G401 (cell line): ENCODE measurements at places on chromosomes 2 and 18. TPM values are rescaled to one million over a fixed set of nuclear protein-coding genes. Genes with fewer than 3 reads are reported as not detected.

DNA sequence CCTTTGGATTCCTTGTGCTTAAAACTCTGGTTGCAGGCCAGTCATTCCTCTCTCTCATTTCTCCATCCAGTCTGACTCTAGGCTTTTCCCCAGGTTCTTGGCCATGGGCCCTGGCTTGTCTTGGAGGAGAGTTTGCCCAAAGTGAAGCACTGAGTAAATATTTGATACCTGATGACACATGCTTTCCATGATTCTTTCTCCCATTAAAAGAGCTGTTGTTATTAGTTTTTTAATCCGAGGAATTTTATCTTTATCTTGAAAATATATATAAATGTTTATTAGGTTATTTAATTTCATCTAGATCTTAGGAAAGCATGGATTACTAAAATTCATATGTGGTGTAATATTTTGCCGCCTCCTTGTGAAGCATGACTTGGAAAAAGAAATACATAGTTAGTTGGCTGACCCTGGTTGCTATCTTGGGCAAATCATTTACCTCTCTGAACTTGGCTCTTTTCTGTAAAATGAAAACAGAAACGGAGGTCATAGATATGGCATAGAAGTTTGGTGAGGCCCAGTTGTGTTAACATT lies 650.1 kb downstream of the SLC4A3 start:
- no peak for DNase-seq

The CYP27A1 gene
- total RNA-seq = not detected in 2 replicates

The ACP1 gene
- total RNA-seq = 170 and 198 TPM in 2 replicates

The VWC2L gene
- total RNA-seq = not detected in 2 replicates

DNA sequence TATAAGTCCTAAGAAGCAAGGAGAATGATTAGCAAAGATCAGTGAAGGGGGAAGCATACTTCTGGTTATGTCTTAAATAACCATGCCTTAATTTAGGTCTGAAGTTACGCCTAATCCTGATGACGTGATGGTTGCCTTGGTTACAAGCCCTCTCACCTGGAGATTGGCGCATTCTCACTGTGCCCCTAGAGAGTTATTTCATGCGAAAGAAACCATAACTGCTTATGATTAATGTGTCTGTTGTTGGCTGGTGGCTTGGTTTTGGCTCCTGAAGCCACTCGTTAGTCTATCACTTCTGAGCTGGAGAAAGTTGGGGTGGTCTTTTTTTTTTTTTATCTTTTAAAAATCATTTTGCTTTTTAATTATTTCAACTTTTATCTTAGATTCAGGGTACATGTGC lies 47.0 kb downstream of the TNFRSF11A start:
- DNase-seq = no peak

DNA sequence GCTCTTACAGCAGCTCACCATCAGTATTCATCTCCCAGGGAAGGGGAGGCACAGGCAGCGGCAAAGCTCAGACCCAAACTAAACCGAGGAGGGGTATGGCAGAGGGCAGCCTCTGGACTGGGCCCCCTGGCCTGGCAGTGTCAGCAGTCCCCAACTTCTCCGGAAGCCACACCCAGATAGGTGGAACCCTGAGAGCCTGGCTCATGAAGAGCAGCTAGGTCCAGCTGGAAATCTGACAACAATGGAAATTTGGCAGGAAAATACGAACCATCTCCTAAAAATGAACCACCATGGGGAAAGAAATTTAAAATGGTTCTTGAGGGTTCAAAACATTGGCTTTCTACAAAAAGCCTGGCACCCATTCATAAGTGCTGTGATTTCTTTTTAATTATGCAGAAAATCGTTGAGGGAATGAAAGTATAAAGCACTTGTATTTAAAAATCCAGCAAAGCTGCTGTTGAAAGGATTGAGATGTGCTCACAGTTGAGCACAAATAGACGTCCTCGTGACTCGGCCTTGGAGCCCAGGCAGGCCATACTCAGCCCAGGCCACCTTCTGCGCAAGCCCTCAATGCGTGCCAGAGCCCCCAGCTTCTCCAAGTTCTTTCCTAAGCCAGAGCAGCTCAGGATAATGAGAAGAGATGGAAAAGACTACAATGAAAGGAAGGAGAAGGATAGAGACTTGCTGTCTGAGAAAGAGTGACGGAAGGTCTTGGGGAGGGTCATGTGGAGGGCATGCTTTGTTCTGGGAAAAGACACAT lies 93.0 kb downstream of the COL6A3 start:
- peak; percentile 15 for DNase-seq

DNA sequence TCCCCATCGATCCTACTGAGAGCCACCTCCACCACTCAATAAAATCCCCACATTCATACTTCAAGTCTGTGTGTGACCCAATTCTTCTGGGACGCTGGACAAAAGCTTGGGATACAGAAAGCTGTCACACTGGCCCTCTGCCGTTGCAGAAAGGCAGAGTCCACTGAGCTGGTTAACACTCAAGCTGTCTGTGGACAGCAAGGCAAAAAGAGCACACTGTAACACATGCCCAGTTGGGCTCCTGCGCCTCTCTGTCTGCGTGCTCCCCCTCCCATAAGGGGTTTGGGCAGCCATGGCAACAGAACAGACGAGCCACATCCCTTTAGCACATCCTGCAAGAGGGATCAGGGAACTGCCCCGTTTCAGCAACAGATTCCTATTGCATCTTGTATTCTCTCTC lies 106.9 kb upstream of the RGPD4 start:
- peak; percentile 8 for DNase-seq

DNA sequence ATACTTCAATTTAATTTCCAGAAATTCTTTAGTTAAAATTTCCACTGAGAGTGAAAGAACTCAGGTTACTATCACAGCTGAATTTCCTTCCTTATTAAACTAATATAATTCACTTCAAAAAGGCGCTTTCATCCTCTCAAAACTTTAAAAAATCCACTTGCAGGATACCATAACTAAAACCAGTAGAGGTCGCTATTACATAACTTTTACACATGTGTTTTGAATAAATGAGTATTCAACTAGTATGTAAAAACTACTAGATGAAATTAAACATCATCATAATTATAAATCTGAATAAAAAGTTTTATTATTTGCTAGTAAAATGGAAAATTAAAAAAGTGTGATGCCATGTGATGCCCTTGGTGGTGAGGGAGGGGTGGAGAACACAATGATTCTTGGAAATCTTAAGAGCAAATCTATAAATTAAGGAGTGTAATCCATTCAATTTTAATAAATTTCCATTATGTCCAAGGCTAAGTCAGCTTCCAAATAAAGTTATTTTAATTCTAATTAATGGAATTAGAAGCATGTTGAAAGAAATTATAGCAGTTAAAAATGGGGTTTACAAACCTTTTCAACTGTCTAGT lies 61.4 kb downstream of the SOS1 start:
- DNase-seq = peak; percentile 66

The HOXD9 gene
- 6.6 and 10.6 TPM in 2 replicates for total RNA-seq

DNA sequence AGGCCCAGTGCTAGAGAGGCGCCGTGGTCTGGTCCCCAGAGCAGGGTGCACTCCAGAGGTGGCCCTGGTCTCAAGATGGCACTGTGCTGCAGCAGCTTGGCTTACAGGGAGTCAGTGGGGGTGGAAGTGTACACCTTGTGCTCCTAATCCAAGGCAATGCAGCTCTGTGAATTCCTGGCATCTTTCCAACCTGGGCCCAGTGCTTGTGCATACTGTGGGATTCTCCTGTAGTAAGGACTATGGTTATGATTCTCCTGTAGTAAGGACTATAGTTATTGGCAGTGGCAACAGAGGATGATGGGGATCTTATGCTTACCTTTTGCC lies 616.7 kb upstream of the REG3G start:
- peak; percentile 3 for DNase-seq

DNA sequence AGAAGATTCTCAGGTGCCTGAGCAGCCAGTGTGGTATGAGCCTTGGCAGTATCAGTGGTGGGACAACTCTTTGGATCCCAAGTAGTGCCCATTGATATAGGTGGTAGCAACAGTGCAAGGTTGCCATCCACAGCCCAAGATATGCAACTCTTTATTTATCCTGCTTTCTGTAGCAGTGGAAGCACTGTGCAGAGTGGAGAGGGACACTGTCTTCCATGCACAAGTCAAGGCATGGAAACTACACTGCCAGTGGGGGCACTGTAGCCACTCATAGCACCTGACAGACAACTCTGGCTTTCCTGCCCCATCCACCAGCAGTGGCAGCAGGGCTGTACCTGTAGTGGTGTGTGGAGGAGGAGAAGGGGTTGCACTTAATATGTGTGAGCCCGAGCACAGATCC lies 409.6 kb upstream of the TMEFF2 start:
- DNase-seq = no peak

GRCh38 chr18:6954501-6954900 lies 163.1 kb downstream of the LAMA1 start:
- DNase-seq = no peak

The ALKAL2 gene
- not detected in 2 replicates for total RNA-seq

DNA sequence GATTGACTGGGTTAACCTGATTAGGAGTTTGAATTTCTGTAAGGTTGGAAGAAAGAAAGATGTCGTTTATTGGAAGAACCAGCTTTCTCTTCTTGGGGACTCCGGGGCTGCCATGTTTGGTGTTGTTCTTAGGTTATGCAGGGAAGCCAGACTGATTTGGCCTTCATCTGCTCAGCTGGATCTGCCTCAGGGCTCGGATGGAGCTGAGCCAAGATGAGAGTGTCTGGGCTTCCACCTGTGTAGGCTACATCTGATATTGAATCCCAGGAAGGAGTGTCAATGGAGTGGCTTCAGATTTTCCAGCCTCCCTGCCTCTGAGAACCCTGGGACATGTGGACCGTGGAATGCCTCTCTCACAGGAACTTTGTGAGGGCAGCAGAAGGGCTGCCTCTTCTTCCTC lies 126.1 kb downstream of the WDSUB1 start:
- DNase-seq = peak; percentile 28

The PSMA8 gene
- not detected in 2 replicates for total RNA-seq

- no peak for DNase-seq
These were observed 1.5 kb upstream of the SULT1C2 start for GRCh38 chr2:108287169-108287568.

DNA sequence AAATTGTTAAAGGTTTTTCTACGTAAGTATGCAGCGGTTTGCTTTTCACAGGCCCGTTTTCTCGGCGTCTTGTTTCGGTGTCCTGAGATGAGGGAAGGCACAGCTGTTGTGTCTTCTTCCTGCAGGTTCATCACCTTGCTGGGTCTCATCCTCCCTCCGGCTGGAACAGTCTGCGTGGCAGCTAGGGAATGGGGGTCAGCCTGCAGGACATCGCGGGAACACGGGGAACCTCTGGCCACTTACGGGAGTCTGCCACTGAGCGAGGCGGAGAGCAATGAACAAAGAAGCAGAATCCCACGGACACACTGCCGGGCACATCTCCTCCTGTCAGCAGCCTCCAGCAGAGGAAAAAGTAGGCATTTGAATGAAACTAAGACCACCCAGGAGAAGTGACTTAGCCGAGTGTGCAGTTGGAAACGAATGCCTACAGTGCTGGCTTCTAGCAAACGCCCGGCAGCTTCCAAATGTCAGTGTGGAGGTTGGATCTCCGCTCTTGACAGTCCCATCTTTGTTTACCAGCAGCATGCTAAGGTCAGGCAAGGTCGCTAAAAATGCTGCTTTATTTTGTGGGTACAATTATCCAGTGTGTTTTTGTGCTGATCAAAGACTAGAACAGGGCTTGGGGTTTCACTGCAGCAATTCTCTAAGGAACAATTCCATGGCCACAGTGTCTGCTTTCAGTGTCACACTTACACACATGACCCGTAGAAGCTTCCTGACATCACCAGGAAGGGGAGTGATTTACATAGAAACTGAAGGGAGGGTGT lies 109.8 kb upstream of the SEC11C start:
- peak; percentile 71 for DNase-seq

The NAT8 gene
- not detected in 2 replicates for total RNA-seq

DNA sequence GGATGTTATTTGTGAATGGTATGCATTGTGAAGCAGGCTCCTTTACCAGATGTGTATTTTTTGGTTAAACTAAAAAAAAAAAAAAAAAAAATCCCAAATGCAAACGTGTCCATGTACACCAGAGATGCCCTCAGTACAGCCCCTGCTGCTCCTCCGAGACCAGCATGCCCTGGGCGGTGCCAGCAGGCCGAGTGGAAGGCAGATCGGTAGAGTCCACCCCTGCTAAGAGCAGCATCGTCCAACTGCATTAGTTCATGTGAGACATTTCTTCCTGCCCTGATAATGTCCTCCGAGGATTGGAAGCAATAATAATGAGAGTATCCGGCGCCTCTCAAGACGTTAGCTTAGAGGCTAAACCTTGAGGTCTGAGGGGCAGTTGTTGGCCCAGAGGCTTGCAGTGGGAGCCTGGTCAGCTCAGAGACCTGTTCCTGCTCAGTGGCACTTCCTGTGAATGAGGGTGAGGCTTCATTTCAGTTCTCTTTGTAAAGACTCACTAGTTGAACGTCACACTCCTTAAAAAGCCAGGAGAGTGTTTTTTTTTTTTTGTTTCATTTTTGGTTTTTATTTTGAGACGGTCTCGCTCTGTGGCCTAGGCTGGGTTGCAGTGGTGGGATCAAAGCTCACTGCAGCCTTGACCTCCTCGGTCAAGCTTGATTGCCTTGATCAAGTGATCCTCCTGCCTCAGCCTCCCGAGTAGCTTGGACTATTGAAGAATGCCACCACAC lies 5.6 kb downstream of the SLC66A3 start:
- DNase-seq = no peak

DNA sequence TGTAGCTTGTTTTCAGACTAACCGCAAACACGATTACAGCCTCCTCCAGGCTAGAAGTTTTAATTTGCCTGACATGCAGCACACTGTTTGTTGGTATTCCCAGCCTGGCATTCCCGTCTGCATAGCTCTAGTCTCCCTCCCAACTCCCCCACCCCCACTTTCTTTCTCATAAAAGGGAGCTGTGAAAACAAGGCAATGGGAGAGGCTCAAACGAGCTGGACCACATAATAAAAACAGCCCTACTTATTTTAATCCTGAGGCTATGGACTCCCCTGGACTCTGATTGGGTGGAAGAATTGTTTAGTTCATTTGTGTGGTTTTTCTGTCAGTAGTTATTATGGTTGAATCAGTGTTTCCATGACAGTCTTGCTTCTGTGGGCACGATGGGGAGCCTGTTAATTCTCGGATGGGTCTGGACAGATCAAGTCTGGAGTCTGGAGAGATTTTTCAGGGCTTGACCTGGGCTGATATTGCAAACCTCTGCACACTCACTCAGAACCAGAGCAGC lies 1.2 kb downstream of the STON1 start:
- peak; percentile 49 for DNase-seq

DNA sequence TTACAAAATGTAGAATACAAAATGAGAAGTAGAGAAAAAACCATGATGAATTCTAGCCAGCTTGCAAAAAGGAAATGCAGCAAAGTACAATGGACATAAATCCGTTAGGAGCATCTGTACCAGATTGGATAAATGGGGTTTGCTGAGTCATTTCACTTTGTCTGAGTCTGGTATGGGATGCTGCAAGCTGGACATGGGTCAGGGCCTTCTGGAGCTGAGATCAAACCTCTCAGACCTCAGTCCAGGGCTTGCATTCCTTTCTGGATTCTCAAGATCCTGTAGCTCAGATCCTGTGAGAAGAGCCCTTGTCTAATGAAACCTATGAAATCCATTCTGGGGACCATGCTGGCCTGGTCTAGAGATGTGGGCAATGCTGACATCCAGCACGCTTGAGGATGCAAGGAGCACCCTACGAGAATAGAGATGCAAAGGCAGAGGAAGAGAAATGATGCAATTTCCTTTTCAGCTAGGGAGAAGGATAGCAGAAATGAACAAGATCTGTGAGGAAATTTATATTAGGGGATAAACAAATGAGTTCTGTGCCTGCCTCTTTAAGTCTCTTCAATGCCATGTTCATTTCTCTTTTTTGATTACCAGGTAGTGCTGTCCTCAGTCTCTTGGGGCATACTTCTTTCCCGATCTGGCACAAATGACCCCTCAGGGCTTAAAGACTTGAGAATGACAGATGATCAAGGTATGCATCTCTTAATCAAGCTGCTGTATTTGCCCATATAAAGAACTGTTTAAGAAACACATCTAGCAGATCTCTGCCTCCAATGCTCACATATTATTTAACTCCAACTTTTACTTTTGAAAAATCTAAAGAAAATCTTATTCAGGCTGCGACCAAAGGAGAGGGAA lies 230.4 kb downstream of the MEIS1 start:
- no peak for DNase-seq
